ENCODE measurements at places on chromosomes 11 and 22.

GRCh38 chr22:26534171-26534855, 22.0 kb upstream of the TFIP11 start:
- no peak for DNase-seq

GRCh38 chr11:87438416-87438815, 400.7 kb downstream of the TMEM135 start:
- DNase-seq, result no peak

DNA sequence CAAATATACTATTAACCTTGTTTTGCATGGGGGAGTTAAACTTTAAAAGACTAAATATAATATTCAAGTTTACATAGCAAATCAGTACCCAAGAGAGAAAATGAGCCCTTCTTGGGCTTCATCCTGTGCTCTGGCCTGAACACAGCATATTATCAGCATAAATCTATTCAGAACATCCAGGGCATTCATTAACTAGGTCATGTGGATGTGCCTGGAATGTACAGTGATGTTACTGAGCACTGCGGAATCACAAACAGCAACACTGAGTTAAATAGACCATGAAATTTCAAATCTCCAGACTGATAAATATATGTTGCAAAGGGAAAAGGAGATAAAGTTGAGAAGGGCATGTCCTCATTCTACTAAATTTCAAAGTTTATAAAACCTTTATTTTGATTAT, 426.4 kb downstream of the AASDHPPT start:
- DNase-seq, result no peak

DNA sequence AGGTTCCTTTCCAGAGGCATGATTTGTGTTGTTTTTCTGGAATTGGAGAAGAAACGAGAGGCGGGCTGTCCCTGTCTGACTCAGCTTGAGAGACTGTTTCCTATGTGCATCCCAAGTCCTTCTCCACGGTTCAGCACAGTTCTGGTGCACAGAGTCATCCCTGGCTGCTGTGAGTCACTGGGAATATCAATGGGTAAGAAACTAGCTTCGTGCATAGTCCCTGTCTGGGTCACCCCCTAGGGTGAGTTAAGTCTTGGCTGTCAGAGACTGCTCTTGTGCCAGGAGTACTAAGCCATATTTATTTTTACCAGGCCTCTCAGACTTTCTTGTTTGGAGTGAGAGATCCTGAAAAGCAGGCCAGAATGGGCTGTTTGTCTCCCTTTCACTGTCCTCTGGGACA, 2.4 kb upstream of the LRP4 start:
- peak; percentile 97 for DNase-seq

DNA sequence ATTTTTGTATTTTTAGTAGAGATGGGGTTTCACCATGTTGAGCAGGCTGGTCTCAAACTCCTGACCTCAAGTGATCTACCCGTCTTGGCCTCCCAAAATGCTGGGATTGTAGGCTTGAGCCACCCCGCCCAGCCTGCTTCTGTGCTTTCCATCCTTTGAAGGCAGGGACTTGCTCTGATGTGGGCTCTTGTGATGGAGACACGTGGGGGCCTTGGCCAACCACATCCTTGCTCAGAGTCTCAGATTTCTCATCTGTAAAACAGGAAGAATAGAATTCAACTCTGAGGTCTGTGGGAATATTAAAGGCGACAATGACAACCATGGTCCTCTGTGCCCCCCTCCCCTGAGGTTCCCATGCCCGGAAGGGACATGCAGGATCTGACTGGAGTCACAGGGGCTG, 3.8 kb upstream of the GGA1 start:
- DNase-seq, result no peak

GRCh38 chr11:70091638-70092037, 13.5 kb downstream of the ANO1 start:
- DNase-seq, result no peak

GRCh38 chr11:8878771-8879170, 32.2 kb upstream of the AKIP1 start:
- no peak for DNase-seq

GRCh38 chr11:119062779-119063178, 4.8 kb upstream of the VPS11 start:
- peak; percentile 87 for DNase-seq

Data from fibroblast of the aortic adventitia (primary cell).